ENCODE measurements at places on chromosomes 5 and 9.

DNA sequence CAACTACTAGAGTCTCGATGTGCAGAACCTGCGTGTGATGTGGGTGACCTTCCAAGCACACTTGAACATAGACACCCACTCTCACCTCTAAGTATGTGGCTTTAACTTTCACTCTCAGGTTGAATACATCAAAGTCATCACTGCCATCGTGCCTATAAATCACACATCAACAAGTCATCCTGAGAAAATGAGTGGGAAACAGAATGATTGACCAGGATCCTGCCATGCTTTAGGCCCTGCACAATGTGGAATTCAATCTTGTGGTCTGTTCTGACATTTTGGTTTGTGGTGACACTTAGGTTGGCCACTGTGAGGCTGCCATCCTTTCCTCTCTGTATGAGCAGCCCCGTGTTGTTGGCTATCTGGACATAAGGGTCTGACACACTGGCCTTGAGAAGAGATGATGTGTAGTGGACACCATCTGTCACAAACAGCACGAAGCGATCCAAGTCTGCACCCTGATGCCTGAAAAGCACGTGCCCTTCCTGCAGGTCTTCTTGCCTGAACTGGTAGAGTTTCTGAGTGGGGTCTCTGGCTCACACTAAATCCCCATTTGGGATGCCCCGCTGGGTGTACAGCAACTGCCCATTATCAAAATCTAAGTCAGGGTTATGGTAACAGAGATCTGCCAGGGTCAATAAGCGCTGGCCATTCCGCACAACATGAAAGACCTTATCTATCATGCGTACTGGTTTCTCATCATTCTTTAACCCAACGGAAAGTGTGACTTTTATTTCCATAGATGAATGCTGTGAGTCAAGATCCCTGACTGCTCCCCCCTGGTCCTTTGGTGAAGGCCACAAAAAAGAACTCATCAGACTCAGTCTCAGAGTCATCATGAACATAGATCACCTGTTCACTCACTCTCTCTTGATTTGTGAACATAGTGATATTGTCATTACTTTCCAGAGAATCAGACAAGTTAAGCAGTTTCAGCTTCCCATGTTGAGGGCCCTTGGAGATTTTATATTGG is 116.6 kb downstream of the ESM1 start:
- DNase-seq: no peak

DNA sequence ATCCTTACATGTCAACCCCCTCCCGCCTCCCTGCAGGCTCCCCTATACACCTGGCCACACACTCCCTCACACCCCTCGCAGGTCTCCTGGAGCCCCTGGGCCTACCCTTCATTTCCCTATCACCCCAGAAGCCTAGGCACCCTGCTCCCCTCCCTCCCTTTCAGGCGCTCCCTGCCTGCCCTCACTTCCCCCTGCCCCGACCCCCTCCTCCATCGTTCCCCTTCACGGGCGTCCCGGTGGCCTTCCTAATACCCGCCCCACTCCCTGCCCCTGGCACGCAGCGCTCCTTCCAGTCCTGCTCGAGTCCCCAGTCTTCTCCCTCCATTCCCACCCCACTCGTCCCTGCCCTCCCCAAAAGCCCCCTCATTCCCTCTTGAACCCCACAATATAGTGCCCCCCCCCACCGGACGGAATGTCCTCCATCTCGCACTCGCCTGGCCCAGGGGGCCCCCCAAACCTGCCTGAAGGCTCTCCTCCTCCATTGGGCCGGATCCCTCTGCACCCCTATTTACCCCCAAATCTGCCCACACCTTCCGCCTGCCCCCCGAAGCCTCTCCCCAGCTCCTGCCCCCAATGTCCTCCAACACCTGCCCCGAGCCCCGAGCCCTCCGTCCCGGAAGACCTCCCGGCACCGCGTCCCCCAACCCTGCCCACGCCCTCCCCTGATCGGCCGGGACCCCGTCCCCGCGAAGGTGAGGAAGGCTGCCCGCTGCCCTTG is 746 bp downstream of the STRBP start:
- DNase-seq: no peak

DNA sequence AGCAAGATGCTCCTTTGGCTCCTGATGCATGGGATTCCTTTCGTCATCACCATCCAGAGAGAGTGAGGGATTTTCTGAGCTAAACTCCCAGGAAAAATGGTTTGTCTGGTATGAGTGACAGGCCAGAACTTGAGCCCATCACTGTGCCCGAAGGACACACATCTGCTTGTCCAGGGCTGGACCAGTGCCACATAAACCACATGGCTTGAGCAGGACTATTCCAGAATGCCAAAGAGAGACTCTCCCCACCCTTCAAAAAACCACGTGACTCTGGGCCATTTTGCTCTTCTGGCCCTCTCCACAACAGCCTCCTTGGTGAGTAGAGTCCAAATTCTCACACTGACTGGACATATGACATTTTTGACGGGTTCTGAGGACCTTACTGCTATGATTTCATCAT is 46.4 kb upstream of the SHC3 start:
- no peak for DNase-seq

GRCh38 chr5:160312134-160312959 is at the start of gene CCNJL:
Gene CCNJL, minus strand, starts transcription at chr5:160312564. Its CDS starts 641 bp downstream, at chr5:160311923.
- DNase-seq: no peak

DNA sequence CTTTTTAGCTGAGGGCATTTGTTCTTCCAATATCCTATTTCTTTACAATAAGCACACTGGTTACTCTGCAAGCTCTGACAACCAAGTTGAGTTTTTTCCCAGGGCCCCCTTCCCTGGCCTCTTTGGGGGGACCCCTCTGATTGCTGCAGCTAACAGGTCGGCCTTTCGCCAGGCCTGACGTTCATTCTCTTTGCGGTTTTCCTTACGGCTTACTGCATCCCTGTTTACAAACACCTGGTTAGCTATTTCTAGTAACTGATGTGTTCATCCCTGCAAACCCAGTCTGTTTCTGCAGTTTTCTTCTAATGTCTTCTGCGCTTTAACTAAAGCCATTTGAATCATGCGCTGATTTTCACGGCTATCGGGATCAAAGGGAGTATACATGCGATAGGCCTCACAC is 37.5 kb upstream of the PPP1R26 start:
- no peak for DNase-seq

DNA sequence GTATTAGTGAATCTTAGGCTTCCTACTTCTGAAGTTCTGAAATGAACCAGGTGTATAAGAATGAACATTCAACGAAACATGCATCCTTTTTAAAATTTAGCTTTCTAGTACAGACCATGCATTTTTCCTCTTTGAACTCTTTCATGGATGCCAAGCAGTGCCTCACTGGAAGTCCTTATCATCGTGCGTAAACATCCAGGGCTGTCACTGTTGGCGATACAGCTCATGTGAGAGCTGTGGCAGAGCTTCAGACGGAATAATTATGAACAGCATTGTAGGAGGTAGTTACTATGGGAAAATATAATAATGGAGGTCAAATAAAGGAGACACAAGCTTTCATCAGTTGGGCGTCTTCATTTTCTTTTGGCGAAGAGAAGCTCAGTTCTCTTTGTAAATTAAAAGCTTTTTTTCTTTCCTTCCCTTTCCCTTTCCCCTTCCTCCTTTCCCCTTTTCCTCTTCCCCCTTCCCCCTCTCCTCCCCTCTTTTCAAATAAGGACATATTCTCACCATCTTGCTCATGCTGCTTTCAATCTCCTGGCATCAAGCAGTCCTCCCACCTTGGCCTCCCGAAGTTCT is 167.3 kb downstream of the KDM4C start:
- DNase-seq: no peak

GRCh38 chr5:81305785-81306184 is 4.4 kb downstream of the ZCCHC9 start:
- DNase-seq: no peak

DNA sequence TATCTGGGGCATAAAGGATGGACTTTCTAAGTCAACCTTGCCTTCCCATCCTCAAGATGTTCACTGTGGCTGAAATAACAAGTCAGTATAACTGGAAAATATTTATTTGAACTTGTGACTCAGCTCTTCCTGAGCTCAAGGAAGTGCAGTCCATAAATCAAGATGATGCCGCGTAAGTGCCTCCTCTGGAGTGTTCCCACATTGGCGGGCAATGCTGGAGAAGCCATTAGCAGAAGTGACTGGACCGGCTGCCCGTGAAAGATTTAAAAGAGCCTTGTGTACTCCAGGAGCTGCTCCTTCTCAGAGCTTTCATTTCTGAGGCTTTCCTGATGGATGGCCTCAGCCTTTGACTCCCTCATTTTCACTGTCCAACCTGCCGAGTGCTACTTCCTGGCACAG is 17.4 kb downstream of the TMOD1 start:
- DNase-seq: no peak

GRCh38 chr9:76609285-76610010 is 150.5 kb downstream of the GCNT1 start:
- DNase-seq: no peak

- no peak for DNase-seq
These were observed at the start of gene LCN15 for GRCh38 chr9:136764301-136764891. Gene LCN15, minus strand, starts transcription at chr9:136764518. Its CDS starts 30 bp downstream, at chr9:136764488.

DNA sequence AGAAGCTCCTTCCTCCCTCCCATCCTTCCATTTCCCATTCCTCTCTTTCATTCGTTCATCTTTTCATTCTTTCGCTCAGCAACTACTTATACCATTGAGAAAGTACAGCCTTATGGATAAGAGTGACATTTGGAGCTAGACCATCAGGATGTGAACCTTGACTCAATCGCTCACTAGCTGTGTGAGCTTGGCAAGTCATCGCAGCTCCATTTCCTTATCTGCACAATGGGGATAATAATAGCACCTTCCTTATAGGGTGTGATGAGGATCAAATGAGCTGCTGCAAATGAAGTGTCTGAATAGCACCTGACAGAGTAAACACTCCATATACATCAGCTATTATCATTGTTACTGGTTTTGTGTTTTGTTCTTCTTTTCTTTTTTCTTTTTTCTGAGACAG is 28.1 kb upstream of the SYNPO start:
- DNase-seq: no peak

- no peak for DNase-seq
These were observed 76.2 kb upstream of the ALDH1B1 start for GRCh38 chr9:38316166-38316780.

DNA sequence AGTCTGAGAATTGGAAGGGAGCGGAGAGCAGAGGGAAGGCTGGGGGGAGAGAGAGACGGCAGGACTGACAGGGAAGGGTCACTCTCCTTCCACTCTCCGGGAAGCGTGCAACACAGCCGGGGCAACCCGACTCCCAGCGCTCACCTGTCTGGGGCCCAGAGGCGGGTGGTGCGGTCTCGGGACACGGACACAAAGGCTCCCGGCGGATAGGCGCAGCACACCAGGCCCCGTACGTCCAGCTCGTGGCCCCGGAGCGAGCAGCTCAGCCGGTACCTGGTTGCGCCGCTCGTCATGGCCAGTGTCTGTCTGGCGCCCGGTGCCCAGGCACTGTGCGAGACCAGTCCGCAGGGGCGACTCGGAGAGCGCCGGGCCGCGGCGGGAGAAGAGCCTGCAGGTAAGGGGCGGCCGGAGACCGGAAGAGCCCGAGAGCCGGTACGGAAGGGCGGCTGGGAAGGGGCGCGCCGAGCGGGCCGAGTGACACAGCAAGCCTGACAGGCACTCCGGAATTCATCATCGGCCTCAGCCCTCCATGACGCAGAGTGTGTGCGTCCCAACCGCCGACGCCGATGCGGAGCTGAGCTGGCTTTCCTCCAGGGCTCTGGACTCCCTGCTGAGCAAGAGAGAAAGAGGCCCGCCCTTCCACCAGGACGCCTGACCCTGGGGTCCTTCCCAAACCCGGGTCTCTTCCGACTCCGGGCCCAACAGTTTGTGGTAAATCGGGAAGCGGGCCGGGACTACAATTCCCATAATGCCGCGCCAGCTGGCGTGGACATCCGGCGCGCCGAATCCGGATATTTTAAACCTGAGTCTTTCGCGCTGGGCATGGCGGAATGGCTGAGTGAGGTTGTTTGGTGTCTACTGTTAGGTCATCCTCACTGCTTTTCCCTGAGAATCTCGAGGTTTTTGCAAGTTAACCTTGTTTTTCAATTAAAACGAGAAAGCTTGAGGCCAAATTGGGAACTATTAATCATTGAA is at the start of gene PLAA:
TSS of gene PLAA (minus strand) at position 490 of the 975 bp plus-strand sequence. CDS start at position 293, 197 bp downstream.
- peak; percentile 60 for DNase-seq

- no peak for DNase-seq
These were observed 33.3 kb downstream of the MORN5 start for GRCh38 chr9:122192914-122193525.

DNA sequence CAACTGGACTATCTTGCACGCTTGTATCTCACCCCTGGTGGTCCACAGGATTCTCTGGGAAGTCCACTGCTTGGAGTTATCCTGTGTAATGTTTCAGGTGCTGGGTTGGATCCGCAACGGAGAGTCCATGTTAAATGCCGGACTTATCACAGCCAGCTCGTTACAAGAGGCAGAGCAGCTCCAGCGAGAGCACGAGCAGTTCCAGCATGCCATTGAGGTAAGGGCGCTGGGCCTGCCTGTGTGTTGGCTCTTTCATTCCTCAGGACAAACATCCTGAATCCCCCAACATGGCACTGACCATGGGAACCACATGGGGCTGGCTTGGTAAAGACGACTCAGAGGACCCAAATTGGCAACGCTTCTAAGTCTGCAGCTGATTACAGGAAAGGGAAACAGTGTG is 214.8 kb upstream of the OTULINL start:
- no peak for DNase-seq

DNA sequence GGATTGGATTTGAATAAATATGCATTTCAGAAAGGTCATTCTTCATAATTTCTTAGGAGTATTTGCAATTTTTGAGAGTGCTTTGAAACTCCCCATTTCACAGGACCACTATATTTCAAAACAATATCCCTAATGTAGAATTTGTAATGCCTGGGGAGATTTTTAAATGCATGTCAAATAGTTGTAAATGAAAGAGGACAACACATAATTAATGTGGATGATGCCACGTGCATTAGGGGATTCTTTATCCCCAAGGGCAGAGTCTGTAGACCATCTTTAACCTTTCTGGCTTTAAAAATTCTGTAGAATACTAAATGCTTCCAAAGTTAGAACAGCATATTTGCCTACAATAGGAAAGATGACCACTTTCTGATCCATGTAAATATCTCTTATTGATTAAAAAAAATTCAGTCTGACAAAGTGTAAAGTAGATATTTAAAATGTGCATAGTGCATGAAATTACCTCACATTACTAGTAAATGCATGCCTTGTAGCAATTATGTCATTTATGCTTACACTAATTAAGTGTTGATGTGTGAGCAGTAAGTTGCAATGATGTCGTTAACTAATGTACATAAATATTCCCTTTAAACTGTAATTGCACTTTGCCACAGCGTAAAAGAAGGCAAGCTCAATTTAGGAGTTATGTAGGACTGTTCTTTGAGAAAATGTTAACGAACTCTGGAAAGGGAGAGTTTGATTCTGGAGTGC is 416.1 kb downstream of the PSAT1 start:
- no peak for DNase-seq
